Stimulated activated CD4-positive, alpha-beta T cell treated with anti-CD3 and anti-CD28 coated beads, Interleukin-12 subunit alpha, Interleukin-12 subunit beta, amount 100 ng/mL, for 4 hours (primary cell): ENCODE measurements at places on chromosomes 3 and 15.

DNA sequence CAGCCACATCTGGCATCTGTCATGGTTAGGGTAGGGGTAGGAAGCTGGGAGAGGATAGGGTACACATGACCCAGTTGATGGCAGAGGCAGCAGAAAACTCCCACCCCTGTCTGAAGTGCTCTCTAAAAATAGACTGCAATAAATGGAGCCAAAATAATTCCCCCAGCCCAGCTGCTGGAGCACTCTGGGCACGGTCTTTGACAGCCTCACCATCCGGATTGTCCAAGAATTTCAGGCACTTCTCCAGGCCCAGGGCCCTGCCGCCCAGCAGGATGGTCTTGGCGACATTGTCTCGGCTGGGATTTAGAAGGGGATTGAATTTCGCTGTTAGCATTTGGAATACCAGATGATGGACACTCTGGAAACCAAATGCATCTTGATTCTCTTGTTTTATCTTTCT lies 103.7 kb downstream of the IQSEC1 start:
- no peak for DNase-seq

DNA sequence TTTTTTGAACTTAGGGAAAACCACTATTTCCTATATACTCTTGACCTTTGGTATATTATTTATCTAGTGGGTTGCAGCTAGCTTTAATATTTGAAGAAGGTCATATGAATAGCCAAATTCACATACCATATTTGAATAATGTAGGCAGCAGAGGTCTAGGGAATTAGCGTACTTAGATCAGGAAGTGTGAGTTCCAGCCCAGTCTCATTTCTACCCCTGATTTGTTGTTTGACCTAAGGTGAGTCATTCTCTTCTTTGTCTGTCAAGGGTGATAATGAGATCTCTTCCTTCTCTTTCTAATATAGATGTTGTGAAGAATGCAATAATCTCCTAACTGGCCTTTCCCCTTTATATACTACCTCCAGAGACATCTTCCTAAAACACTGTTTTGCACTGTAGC lies 36.6 kb upstream of the ZPLD1 start:
- no peak for DNase-seq

GRCh38 chr3:171456765-171457606 lies 3.2 kb downstream of the TNIK start:
- no peak for DNase-seq

DNA sequence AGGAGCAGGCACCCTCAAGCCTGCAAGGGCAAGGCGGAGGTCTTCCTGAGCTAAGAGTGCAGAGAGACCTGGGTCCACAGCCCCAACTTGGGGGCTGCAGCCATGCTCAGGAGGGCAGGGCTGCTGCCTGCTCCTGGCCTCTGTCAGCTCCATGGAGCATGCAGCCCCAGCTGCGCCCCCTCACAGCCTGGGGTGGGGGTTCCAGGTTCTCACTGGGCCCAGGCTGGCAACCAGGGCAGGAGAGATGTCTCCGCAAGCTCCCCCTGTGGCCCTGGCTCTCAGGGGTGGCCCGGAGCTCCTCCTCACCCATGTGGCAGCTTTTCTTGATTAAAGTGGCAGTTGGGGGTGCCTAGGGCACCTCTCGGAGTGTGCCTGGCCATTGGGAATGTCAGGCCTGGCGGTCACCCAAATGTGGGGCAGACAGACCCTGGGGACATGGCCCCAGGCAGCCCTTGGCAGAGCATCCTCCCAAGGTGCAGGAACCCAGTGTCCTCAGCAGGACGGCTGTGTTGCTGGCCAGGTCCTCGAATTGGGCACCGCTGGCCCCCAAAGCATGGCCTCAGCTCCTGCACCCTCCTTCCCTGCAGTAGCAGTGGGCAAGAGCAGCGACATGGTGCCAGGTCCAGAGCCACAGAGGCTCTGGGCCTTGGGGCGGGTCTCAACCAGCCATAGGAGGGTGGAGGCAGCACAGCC lies 210.1 kb upstream of the MLF1 start:
- DNase-seq = no peak

DNA sequence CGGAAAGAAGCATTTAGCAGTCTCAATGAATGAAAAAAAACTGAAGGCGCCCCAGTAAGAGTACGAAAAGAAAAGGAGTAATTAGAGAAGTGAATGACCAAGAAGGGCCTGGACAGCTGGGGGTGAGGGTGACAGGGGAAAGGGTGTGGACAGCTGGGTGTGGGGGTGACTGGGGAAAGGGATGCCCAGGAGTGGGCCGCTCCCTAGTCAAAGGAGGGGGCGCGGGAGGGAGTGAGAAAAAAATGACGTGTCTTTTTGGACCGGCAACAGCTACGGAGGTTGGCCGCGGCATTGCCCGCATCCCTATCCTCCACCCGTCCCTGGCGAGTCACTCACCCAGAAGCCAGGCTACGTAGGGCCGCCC lies 274 bp upstream of the ZCWPW2 start:
- no peak for DNase-seq

- DNase-seq = no peak
Observed at GRCh38 chr15:57138349-57138788, 219.9 kb downstream of the TCF12 start.

- DNase-seq = no peak
Observed at GRCh38 chr3:143586576-143586975, 261.7 kb downstream of the SLC9A9 start.

DNA sequence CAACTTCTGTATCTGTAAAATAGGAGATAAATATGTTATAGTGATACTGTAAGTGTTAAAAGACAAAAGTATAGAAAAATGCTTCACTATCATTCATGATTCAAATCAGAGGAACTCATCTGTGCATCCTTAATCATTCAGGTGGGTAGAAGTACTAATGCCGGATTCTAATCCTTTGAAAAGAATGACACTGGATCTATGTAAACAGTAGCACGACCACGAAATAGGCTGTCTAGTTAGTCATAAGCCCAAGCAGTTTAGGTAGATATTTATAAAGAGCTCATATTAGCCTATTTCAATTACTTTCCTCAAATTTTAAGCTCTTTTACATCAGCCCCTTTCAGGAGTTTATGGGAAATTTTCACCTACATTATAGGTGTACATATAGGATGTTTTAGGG lies 437.9 kb downstream of the SOX2 start:
- no peak for DNase-seq

GRCh38 chr3:197522183-197522715 lies 33.5 kb downstream of the BDH1 start:
- DNase-seq = no peak

DNA sequence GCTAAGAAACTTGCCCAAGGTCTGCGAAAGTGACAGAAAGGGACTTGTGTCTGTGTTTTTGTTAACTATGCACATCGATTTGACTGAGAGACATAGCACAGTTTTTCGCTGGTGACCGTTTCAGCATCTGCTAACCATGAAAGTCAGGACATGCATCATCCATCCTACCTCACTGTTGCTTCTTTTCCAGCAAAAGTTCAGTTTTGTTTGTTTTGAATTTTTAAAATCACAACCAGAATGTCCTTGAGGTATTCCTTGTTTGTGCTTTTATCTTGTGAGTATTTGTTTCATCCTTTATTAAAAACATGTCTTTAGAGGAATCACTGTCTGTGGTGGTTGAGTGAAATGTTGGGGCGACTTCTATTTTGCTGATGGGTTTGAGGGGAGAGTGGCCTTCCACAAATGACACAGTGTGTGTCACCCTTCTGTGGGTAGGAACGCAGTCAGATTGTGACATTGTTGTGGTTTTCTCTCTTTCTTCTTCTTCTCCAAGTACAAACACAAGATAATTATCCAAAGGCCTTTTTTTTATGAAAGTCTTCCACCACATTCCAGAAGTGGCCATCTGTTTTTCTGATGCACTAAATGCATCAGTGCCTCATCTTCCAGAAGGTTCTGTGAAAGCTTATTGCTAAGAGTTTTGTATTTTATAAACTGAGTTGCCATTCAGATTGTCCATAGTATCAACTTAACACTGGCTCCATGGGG lies 214.4 kb upstream of the NR2E3 start:
- no peak for DNase-seq

GRCh38 chr15:63539521-63539920 lies 35.1 kb downstream of the USP3 start:
- DNase-seq = no peak

DNA sequence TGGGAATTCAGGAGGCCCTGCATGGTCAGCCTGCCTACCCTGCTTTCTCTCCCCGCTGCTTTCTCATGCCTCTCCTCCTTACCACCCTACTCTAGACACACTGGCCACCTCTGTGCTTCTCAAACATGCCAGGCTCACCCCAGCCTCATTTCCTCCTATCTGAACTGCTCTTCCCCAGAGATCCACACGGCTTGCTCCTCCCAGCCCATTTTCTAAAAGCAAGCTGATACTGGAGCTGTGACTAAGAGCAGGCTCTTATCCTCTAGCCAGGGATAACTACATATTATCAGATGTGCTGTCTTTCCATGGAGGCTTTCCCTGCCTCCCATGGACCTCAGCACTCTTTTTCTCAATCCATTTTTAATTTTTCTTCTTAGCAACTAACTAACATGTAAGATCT lies 85.9 kb downstream of the BOC start:
- DNase-seq = no peak

DNA sequence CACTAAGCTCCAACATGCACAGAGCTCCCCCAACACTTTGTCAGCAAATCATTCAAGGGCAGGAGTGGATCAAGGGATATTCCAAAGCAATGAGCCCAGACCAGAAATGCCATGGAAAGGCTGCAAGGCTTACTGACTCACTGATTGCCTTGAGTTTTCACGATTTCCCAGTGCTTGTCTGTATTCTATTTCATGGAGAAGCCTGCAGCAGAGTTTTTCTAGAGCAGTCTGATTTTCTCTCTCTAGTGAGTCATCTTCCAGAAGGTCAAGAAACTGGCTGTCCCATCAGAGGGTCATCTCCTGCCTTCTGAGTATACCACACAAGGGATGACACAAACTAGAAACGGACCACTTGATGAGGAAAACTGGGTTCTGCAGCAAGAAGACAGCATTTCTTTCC lies 16.5 kb downstream of the LMCD1 start:
- DNase-seq = no peak

- peak; percentile 73 for DNase-seq
Observed at GRCh38 chr3:46998121-46998851, 18.8 kb downstream of the NBEAL2 start.

GRCh38 chr15:66188464-66188863 lies 65.1 kb downstream of the MEGF11 start:
- DNase-seq = no peak

- DNase-seq = no peak
Observed at GRCh38 chr15:70319466-70319865, 221.7 kb upstream of the TLE3 start.

DNA sequence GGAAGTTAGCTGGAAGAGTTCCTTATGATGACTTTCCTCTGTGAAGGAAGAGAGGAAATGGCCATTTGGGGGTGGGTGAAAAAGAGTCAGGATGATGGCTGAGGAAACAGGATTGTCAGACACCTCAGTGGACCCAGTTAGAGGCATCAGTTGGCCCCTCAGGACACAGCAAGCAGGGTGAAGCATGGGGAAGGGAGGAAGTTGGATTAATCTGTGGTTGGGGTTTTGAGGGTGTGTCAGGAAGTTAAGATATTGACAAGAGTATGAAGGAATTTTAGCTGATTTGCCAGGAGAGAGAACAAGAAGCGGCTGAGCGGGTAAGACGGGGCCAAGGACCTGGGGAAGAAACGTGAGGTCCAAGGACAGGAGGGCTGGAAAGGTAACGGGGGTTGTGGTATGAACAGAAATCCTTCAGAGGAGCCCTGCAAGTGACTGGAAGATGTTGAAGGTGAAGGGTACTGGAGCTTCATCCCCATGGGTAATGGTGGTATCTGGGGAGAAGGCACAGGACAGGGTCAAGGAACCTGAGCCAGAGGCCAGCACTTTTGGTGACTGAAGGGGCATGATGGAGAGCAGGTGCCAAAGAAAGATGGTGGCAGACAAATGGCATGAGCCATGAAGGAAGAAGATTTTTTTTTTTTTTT lies 2.7 kb downstream of the UQCC5 start:
- DNase-seq = no peak

- no peak for DNase-seq
Observed at GRCh38 chr3:20215636-20216035, 29.6 kb upstream of the SGO1 start.

GRCh38 chr15:66221126-66221525 lies 32.4 kb downstream of the MEGF11 start:
- no peak for DNase-seq

- DNase-seq = peak; percentile 68
Observed at GRCh38 chr15:88649286-88649733, 10.5 kb downstream of the ISG20 start.

GRCh38 chr3:6719999-6720398 lies 140.9 kb upstream of the GRM7 start:
- no peak for DNase-seq

DNA sequence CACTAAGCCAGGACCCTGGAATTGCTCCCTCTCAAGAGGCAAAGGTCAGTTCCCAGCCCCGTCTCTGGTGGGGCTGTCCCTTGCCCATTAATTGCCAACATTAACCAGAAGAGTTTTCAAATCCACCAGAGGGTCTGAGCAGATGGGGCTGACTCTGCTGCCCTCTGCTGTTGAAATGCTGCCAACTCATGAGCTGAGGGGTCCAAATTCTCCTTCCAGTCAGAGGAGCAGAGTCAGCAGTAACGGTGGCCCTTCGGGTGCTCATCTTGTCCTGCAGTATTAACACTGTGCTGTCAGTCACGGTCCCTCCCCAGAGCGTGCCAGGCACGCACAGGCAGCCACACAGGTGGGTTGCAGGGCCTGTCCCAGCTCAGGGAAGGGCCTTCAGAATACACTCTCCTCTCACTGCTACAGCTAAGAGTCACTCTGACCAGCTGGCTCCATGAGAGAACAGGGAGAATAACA lies 10.7 kb upstream of the SPTBN5 start:
- peak; percentile 63 for DNase-seq

DNA sequence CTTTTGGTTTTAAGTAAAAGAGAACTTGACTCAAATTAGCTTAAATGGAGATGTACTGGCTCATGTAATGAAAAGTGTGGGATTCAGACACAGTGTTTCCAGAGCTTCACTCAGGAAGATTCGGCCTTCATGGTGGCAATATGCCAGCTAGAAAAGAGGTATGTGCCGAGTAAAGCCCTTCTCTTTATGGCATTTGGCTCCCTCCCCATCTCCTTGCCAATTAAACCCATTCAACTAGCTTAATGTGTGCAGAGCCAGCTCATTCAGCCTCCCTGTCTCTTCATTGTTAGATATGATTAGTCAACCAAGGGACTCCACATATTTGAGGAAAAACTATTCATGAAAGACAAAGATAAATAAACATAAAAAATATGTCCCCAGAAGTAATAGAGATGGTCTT lies 15.0 kb upstream of the TRANK1 start:
- DNase-seq = no peak
